CD4-positive, alpha-beta T cell treated with Interleukin-17A for 1 hour (primary cell): ENCODE measurements at places on chromosomes 12 and 14.

GRCh38 chr12:59859171-59859510, 263.3 kb downstream of the SLC16A7 start:
- no peak for DNase-seq

GRCh38 chr12:7951671-7952070, 15.7 kb upstream of the SLC2A3 start:
- DNase-seq: no peak

DNA sequence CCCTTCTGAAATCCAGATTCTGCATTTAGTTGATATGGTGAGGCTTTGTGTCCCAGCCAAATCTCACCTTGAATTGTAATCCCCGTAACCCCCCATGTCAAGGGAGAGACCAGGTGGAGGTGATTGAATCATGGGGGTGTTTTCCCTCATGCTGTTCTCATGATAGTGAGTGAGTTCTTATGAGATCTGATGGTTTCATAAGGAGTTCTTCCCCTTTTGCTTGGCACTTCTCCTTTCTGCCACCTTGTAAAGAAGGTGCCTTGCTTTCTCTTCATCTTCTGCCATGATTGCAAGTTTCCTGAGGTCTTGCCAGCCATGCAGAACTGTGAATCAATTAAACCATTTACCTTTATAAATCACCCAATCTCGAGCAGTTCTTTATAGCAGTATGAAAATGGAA, 23.1 kb upstream of the C12orf42 start:
- DNase-seq: no peak

GRCh38 chr12:1932264-1932777, 13.9 kb upstream of the CACNA2D4 start:
- no peak for DNase-seq

- DNase-seq: no peak
Measured at GRCh38 chr14:104363891-104364760, 215.4 kb upstream of the C14orf180 start.

GRCh38 chr12:55280991-55281390, 15.4 kb downstream of the OR6C6 start:
- DNase-seq: no peak

- no peak for DNase-seq
Measured at GRCh38 chr14:94569381-94570001, 8.2 kb downstream of the SERPINA4 start.

- no peak for DNase-seq
Measured at GRCh38 chr12:52946797-52947547, 1.9 kb upstream of the KRT18 start.

DNA sequence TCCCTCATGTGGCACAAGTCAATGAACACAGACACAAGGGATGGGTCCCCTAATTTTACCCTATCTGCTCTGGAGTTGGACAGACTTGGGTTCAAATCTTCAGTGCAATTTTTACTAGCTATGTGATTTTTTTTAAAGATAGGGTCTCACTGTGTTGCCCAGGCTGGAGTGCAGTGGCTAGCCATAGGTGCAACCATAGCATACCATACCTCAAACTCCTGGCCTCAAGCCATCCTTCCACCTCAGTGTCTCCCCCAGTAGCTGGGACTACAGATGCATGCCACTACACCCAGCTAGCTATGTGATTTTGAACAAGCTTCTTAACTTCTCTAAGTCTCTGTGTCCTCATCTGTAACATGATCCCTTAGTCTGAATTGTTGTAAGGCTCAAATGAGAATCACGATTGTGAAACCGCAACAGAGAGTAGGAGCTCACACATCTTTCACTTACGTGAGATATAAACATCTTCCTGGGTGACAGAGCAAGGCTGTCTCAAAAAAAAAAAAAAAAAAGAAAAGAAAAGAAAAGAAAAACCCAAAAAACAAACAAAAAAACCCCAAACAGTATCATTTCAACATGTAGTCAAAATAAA, 4.7 kb downstream of the CALCOCO1 start:
- DNase-seq: no peak

DNA sequence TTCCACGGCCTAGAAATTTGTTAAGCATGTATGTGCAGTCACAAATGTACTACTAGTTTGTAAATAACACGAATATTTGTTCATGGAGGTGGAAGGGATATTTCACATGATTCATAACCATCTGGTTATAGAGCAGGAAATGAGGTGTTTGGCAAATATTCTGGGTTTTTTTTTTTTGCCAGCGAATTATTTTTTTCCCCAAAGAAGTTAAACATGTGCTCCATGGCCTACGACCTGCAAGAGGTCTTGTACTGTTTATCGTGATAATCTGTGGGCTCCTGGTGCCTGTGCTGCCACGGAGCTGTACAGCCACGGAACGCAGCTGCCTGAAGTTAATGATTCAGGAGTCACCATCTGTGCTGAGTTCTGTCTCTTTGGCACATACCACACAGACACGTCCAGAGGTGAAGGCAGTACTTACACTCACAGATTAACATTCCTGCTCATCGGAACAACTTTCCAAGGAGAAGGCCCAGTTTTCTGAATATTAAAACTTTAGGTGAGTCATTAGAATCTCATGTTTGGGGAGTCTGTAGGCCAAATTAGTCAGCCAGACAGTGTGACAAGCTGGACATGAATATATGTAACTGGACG, 156.3 kb downstream of the TMX1 start:
- DNase-seq: no peak

GRCh38 chr14:96267336-96267735, 11.3 kb downstream of the BDKRB1 start:
- DNase-seq: no peak

GRCh38 chr14:54746019-54746418, 156.6 kb downstream of the GCH1 start:
- no peak for DNase-seq

GRCh38 chr12:46473634-46474329, 101.2 kb upstream of the SLC38A2 start:
- DNase-seq: no peak

- DNase-seq: no peak
Measured at GRCh38 chr14:29643433-29644211, 284.0 kb downstream of the PRKD1 start.

DNA sequence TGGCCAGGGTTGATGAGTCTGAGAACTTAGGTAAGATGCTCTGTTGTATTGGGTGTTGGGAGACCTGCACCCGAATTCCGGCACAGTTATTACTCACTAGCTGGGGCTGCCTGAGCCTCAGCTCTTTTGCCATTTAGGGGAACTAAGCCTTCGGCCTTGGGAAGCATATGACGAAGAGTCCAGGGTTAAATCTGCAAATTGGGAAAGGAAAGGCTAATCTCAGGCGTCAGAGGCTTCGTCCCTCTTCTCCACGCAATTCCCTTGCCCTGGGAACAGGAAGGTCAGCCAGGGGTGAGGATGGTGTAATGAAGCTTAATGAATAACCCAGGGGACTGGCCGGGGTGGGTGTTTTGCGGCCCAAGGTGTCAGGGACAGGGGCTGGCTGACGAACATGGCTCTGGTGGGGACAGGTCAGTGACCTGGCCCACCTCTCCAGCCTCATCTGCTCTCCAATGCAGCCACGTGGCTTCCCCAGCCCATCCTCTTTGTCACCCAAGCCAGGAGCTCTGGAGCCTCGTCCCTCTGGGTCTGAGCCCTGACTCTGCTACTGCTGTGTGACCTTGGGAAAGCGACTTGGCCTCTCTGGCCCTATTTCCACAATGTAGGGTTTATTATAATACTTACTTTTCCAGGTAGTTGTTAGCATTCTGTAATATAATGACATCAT, 3.8 kb upstream of the SDSL start:
- no peak for DNase-seq

GRCh38 chr14:33814010-33814409, 136.9 kb downstream of the EGLN3 start:
- DNase-seq: no peak

DNA sequence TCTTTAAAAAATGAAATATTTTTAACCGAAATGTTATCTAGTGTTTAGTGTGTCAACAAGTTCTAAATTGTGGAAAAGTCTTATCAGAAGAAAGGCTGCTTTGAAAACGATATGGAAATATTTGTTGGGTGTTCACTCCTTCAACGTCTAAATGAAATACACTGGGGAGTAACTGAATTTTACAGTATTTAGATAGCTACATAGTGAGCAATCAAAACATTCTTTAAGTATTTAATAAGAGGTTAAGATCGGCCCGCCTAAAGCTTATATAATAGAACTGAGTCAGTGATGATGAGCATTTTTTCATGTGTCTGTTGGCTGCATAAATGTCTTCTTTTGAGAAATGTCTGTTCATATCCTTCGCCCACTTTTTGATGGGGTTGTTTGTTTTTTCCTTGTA, 228.3 kb downstream of the RAD51B start:
- no peak for DNase-seq

GRCh38 chr14:78227248-78228077, 57.3 kb downstream of the NRXN3 start:
- DNase-seq: no peak

GRCh38 chr14:24883576-24883975, 166.4 kb downstream of the STXBP6 start:
- DNase-seq: no peak

- DNase-seq: no peak
Measured at GRCh38 chr14:74893614-74894091, 11.9 kb downstream of the DLST start.

DNA sequence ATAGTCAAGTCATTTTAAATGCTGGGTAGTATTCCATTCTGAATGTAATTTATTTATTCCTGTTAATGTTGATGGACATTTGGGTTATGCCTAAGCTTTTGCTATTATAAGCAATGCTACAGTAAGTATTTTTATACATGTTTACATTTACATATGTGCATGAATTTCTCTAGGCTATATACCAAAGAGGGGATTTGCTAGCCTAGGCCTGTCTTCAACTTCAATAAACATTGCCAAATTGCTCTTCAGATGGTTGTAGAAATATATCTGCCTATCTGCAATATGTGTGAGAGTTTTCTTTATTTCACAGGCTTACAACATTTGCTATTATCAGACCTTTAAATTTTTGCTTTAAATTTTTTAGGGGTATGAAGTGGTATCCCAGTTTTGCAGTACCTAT, 87.0 kb downstream of the MIPOL1 start:
- no peak for DNase-seq

DNA sequence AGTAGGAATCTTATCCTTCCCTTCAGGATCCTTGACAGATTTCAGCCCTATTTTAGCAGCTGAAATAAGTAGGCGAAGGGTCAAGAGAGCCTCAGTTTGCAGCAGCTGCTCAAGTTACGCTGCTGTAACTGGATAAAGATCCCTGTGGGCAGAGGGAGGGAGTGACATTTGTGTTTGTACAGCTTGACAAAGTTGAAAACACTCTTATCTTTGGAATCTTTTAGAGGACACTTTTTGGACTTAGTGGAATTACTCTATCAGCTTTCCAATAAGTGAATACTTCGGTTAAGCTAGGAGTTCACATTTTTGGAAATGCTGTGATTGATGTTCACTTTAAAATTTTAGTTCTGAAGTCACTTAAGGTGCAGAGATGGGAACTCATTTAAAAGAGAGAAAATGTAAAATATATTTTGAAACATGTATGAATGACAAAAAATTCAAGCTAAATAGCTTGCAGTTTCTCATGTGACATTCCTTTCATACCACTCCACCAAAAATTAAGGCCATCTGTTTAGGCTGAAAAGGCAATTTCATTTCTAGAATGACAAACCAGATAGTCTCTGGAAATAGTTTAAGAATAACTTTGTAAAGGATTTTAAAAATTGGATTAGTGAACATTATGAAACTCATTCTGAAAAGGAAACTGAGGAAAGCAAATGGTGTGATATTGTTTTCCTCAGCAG, 55.2 kb downstream of the SLC38A4 start:
- no peak for DNase-seq

DNA sequence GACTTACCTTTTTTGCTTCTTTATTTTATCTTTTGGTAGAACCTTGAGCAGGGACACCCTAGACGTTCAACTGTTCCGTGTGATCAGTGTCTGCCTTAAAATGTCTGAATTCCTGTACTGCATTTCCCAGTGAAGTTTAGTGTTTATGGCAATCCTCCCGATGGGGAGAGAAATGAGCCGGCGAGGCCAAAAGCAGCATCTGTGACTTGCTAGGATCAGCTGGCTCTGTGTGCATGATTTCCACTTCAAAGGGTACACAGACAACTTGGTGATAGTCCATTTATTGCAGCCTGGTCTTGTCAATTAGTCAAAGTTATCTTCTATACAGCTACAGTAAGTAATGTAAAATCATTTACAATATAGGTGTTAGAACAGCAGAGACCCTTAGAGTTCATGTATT, 768.5 kb downstream of the DIO2 start:
- no peak for DNase-seq

- no peak for DNase-seq
Measured at GRCh38 chr14:78725086-78725485, 554.9 kb downstream of the NRXN3 start.

GRCh38 chr14:94304243-94304642, 11.2 kb upstream of the SERPINA10 start:
- no peak for DNase-seq

- DNase-seq: no peak
Measured at GRCh38 chr12:68821357-68822188, 13.6 kb downstream of the MDM2 start.

DNA sequence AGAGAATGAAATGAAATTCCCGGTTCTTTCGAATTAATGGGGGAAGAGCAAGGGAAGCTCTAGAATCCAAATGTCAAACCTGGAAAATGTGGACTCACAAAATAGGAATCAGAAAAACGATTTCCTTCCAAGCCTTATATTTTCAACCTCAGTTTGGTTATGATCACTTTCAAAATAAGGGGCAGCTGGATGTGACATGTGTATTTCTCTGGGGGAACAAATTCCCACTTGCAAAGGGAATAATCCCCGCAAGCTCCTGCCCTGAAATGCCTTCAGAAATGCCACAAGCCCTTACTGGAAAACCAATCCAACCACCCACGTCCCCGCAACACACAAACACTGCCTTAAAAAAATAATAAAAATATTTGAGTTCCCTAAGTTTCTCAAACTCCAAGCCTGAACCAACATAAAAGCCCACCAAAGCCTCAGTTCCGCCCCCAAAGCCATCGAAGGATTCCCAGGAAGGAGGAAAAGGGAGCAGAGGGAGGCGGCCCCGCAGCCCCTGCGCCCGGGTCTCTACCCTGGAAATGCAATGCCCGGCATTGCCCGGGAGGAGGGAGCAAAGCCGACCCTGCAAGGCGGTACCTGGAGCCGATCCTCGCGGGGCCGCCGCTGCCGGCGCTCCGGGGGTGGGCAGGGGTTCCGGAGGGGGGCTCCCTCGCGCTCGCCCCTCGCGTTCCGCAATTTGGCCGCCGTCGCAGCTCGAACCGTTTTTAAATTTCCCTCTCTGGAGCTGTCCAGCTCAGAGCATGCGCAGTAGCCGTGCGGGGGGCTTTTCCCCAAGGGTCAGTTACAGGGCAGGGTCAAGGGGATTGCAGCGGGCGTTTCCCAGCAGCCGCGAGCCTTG, at the start of gene FOXN4:
Gene FOXN4, minus strand, starts transcription at position 751 of the 847 bp plus-strand sequence. CDS start 963 bp downstream, outside the sequence.
- DNase-seq: no peak

DNA sequence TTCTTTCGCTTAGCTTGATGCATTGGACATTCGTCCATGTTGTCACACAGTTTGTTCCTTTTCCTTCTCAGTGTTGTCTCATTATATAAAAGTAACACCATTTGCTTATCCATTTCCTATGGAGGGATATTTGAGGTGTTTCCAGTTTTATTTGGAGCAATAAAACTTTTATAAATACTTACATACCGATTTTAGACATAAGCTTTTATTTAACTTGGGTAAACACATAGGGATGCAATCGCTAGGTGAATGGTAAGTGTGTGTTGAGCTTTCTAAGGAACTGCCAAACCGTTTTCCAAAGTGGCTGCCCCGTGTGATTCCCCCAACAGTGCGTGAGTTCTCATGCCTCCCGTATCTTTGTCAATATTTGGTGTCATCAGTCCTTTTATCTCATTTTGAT, 95.2 kb upstream of the DYNC1H1 start:
- DNase-seq: no peak

GRCh38 chr12:132881818-132882217, 5.6 kb downstream of the CHFR start:
- no peak for DNase-seq

GRCh38 chr14:21199611-21200560, 44.0 kb upstream of the OR5AU1 start:
- DNase-seq: no peak
